ENCODE measurements at places on chromosomes 7 and 10. TPM values are rescaled to one million over a fixed set of nuclear protein-coding genes. Genes with fewer than 3 reads are reported as not detected.

The RPP38 gene
- total RNA-seq, result 24.2 TPM

- no peak overlapping the region for H3K4me3 ChIP-seq
- peak; percentile 67 for DNase-seq
- H3K4me1 ChIP-seq, result peaks cover 23% of the 10 kb centered on the region
- no peaks in the 10 kb centered on the region for H3K36me3 ChIP-seq
- H3K27me3 ChIP-seq, result no peaks in the 10 kb centered on the region
- no peak overlapping the region for H3K27ac ChIP-seq
Observed at GRCh38 chr10:43781480-43782361, 133.0 kb upstream of the ZNF32 start.

- H3K27me3 ChIP-seq, result no peaks in the 10 kb centered on the region
- DNase-seq, result peak; percentile 66
Observed at GRCh38 chr10:119233123-119233820, 25.9 kb downstream of the GRK5 start.

The OPALIN gene
- not detected for total RNA-seq

GRCh38 chr10:50648089-50648934 is 24.6 kb upstream of the SGMS1 start:
- H3K36me3 ChIP-seq, result no peaks in the 10 kb centered on the region
- no peak overlapping the region for H3K27ac ChIP-seq
- H3K4me1 ChIP-seq, result peaks cover 5% of the 10 kb centered on the region
- H3K4me3 ChIP-seq, result no peak overlapping the region
- no peak for DNase-seq
- peaks cover 3% of the 10 kb centered on the region for H3K27me3 ChIP-seq

DNA sequence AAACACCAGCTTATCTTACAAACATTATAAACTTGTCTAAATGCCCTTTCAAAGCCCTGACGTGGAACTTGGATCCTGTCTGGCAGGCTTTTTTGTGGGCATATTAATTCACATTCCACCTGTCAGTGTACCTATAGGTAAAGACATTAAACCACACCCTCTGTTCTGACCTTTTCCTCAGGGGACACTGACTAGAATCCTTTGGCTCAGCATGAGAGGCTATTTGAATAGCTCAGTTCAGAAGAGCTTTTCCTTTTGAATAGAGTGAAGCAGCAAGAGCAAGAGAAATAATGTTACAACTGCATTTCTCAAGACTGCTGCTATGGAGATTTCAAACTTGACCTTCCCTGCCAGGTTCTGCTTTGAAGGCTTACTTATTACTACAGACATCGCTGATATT is 76.9 kb downstream of the CYP51A1 start:
- H3K4me3 ChIP-seq, result no peak overlapping the region
- H3K36me3 ChIP-seq, result peaks cover 4% of the 10 kb centered on the region
- peaks cover 14% of the 10 kb centered on the region for H3K4me1 ChIP-seq
- no peaks in the 10 kb centered on the region for H3K27me3 ChIP-seq
- DNase-seq, result no peak

The DGKI gene
- total RNA-seq, result 0.38 TPM

DNA sequence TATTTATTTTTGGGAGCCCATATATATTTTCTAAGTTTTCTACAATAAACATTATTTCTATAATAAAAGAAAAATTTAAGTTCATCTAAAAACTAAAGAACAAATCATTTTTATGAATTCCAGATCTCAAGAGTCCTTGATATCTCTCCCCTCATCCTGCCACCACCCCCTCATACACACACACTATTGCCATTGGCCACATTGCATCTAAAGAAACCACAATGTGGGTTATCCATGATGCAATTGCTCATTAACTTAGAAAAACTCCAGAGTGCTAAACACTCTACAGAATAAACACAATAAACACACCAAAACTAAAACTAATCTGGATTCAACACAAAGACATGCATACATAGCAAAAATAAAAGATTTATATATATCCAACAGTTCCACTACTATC is 37.8 kb downstream of the FAM13C start:
- DNase-seq, result no peak
- no peaks in the 10 kb centered on the region for H3K4me1 ChIP-seq
- no peaks in the 10 kb centered on the region for H3K36me3 ChIP-seq
- no peak overlapping the region for H3K27ac ChIP-seq

The HOXA2 gene
- total RNA-seq, result not detected

The LIPK gene
- not detected for total RNA-seq

The MYO1G gene
- total RNA-seq, result 403 TPM

GRCh38 chr7:34067005-34067778 is 161.9 kb downstream of the BMPER start:
- H3K27me3 ChIP-seq, result no peaks in the 10 kb centered on the region
- no peak for DNase-seq
- no peaks in the 10 kb centered on the region for H3K36me3 ChIP-seq

The LRRC61 gene
- 21.8 TPM for total RNA-seq

Data from activated CD8-positive, alpha-beta T cell treated with anti-CD3 and anti-CD28 coated beads for 36 hours (primary cell).